Retinal pigment epithelial cell (primary cell): ENCODE measurements at places on chromosomes 11 and 22.

- no peak for DNase-seq
Observed at GRCh38 chr11:35874751-35875450, 69.0 kb upstream of the LDLRAD3 start.

GRCh38 chr11:13388741-13389140 is 74.3 kb downstream of the BTBD10 start:
- DNase-seq: no peak

GRCh38 chr22:46827136-46827780 is 64.8 kb downstream of the TBC1D22A start:
- DNase-seq: no peak

GRCh38 chr11:60872961-60873524 is 5.7 kb downstream of the ZP1 start:
- no peak for DNase-seq

- no peak for DNase-seq
Observed at GRCh38 chr22:35735542-35735941, 17.9 kb downstream of the APOL5 start.

DNA sequence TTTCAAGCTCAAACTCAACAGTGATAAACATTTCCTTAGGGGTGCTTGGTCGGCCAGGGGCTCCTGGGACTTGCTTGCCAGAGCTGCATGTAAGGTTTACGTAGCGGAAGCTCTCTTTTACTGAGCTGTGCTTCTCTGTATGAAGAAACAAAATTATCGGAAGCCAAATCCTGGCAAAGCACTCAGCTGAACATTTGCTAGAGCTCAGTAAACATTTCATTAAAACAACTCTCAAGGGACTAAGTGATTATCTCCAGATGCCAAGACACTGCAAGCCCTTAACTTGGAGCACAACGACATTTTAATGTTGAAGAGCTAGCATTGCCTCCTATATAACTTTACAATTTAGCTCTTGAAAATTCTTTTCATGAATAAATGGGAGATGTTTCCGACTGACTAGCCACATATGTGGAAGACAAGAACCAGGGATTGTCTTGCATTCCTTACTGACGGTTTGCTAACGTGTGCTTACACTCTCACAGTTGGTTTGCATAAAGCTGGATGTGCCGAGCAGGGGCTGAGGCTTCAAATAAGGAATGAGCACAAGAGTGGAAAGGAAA is 43.4 kb downstream of the SCUBE2 start:
- DNase-seq: no peak

DNA sequence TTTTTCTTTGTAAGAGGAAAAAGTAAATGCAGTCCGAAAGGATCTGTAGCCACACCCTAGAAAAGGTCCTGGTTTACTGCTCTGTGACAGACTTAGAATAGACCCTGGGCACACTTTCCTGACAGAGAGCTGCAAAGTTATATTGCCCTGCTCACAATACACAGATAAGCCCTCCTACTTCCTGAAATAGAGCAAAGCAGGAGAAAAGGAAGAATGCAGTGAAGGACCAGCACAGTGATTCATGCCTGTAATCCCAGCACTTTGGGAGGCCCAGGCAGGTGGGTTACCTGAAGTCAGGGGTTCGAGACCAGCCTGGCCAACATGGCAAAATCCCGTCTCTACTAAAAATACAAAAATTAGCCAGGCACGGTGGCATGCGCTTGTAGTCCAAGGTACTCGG is 2.2 kb downstream of the CYB561A3 start:
- DNase-seq: no peak

GRCh38 chr11:67592880-67593564 is 9.4 kb downstream of the GSTP1 start:
- DNase-seq: no peak

DNA sequence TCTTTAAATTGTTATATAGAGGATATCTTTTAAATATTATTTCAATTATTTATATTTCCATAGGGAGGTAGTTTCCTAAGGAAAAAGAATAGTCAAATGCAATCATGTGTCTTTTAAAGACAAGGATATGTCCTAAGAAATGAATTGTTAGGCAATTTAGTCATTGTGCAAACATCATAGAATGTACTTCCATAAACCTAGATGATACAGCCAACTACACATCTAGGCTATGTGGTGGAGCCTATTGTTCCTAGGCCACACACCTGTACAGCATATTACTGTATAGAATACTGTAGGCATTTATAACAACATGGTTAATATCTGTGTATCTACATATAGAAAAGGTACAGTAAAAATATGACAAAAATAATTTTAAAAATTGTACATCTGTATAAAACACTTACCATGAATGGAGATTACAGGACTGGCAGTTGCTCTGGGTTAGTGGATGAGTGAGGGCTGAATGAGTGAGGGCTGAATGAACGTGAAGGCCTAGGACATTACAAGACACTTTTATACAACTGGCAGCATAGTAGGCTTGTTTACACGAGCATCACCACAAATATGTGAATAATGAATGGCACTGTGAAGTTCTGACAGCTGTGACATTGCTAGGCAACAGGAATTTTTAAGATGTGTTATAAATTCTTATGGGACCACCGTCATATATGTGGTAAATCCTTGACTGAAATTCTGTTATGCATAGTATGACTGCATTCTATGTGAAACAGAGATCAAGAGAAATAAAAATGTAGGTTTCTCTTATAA is 1879.0 kb upstream of the RAG2 start:
- DNase-seq: no peak

DNA sequence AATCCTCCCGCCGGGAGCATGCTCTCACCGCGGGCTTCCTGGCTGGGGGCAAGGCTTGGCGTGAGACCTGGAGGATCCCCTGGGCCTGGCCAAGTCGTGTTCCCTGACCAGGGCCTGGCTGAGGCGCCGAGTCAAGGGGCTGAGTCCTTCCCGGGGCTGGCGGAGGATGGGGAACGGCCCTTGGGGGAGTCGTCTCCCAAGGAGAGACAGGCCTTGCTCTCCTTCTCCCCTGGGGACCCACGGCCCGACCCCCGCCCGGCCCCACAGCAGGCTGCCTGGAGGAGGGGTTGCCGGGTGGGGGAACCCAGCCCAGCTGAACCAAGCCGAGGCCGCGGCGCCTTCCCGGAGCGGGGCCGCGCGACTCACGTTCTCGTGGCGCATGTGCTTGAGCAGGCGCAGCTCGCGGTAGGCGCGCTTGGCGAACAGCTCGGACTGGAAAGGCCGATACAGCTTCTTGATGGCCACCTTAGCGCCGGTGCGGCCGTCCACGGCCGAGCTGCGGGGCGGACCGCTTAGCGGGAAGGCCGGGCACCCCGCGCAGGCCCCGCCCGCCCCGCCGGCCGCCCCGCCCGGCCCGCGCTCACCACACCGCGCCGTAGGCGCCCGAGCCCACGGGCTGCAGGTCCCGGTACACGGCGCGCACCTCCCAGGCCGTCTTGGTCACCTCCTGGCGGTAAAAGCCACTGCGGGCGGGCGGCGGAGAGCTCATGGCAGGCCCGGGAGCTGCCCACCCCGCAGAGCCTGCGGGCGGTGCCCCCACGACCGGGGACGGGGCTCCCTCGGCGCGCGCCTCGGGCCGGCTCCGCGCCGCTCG is 475 bp downstream of the MAPK12 start:
- DNase-seq: no peak

GRCh38 chr11:95989076-95989605 is 65.2 kb upstream of the MTMR2 start:
- DNase-seq: no peak

GRCh38 chr22:49915610-49916009 is 2.6 kb downstream of the ALG12 start:
- no peak for DNase-seq

GRCh38 chr11:57340039-57340615 is 2.0 kb downstream of the P2RX3 start:
- no peak for DNase-seq

GRCh38 chr22:31289344-31289743 is 2.9 kb downstream of the PIK3IP1 start:
- DNase-seq: no peak

GRCh38 chr22:45155050-45155840 is 8.5 kb upstream of the NUP50 start:
- DNase-seq: no peak

DNA sequence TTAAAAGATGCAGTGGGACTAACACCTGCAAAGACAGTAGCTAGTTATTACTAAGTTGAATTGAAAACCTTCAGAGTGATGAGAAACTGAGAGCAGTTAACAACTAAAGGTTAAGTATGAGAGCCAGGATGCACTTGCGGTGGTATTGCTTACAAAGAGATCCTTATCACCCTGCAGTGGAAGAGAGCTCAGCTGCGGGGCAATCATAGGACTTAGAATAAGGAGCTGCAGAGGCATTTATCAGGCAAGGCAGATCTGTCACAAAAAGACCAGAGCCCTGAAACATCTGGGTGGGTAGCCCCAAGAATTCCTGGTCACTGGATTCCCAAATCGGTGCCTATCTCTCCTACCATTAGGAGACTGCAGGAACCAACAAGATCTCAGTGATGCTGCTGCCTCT is 34.3 kb upstream of the CFAP300 start:
- DNase-seq: no peak
